ENCODE measurements at places on chromosomes 6 and 20.

DNA sequence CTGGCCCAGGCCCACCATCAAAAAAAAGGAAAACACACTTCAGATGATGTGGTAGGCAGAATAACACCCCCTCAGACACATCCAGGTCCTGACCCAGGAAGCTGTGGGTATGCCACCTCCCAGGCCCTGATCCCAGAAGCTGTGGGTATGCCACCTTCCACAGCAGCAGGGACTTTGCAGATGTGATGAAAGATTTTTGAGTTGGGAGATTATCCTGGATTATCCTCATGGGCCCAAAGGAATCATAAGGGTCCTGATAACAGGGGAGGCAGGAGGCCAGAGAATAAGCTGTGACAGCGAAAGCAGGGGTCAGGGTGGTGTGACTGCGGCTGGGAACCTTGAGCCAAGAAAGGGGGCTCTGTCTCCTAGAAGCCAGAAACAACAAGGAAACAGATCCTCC lies 55.0 kb downstream of the BMP7 start:
- no peak for DNase-seq

GRCh38 chr6:168078943-168079405 lies at the start of gene FRMD1:
Gene FRMD1 (minus strand): TSS chr6:168079212. CDS start chr6:168079094, 118 bp downstream.
- no peak for DNase-seq

- DNase-seq: no peak
Measured at GRCh38 chr20:36926653-36927200, 24.8 kb downstream of the SAMHD1 start.

- no peak for DNase-seq
Measured at GRCh38 chr6:87671555-87672029, 30.4 kb downstream of the AKIRIN2 start.

- no peak for DNase-seq
Measured at GRCh38 chr6:1190366-1190765, 121.5 kb upstream of the FOXQ1 start.

DNA sequence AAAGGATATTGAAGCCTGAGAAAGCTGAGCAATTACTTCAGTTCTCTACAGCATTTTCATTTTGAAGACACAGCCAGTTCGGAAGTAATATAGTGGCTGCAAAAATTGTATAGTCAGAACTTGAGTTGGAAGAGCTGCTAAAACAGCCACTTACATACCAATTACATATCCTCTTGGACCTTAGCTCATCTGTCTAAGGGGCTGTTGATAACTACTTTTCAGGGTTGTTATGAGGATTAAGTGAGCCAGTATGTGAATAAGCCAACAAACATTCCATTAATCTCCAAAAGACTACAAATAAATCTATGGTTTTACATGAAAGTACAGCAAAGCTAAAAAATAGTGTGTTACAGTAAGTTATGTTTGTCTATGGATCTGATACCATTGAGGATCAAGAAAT lies 59.7 kb downstream of the TMEM200A start:
- DNase-seq: no peak

DNA sequence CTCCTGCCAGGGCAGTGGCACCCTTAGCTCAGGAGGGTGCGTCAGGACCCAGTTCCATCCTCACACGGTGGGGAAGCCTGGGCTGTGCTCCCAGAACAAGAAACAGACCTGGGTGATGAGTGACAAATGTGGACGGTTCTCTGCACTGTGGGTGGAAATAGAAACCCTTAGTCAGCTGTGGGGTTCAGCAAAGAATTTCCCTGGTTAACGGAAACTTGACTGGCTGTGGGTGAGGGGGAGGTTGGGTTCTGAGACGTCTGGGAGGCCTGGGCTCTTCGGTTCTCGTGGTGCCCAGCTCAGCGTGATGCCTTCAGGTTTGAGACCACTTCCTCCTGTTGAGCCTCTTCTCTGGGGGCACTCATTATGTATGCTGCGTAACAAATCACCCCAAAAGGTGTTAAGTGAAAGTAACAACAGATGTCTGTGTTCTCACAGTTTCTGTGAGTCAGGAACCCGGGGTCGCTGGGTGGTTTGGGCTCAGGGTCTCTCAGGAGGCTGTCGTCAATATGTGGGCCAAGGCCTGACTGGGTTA lies 53.1 kb upstream of the FAM83D start:
- peak; percentile 63 for DNase-seq

GRCh38 chr20:31602779-31603441 lies 2.2 kb upstream of the ID1 start:
- DNase-seq: no peak

- no peak for DNase-seq
Measured at GRCh38 chr6:165404697-165405096, 95.3 kb upstream of the C6orf118 start.

GRCh38 chr6:43426928-43427405 lies 374 bp upstream of the ABCC10 start:
- no peak for DNase-seq

- peak; percentile 64 for DNase-seq
Measured at GRCh38 chr6:36118550-36119107, 11.7 kb upstream of the MAPK13 start.

- no peak for DNase-seq
Measured at GRCh38 chr6:465531-466348, 74.2 kb downstream of the IRF4 start.

GRCh38 chr20:38123021-38123587 lies 42.0 kb downstream of the TGM2 start:
- no peak for DNase-seq

GRCh38 chr6:118750143-118750542 lies 98.8 kb upstream of the CEP85L start:
- DNase-seq: no peak

DNA sequence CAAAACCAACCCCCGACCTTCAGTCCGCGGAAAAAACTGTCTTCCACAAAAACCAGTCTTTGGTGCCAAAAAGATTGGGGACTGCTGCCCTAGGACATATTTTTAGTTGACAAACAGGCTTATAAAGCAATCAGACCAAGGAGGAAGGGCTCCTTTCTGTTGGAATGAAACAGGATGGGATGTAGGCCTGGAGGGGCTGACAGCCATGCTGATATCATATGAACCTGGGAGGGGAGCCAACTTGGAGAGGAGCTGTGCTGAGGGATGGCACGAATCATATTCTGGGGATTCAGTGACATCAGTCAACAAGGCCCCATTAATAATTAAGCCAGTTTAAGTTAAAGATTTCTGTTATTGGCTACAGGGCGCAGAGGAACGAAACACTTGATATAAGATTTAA lies 225.4 kb upstream of the TSHZ2 start:
- no peak for DNase-seq

DNA sequence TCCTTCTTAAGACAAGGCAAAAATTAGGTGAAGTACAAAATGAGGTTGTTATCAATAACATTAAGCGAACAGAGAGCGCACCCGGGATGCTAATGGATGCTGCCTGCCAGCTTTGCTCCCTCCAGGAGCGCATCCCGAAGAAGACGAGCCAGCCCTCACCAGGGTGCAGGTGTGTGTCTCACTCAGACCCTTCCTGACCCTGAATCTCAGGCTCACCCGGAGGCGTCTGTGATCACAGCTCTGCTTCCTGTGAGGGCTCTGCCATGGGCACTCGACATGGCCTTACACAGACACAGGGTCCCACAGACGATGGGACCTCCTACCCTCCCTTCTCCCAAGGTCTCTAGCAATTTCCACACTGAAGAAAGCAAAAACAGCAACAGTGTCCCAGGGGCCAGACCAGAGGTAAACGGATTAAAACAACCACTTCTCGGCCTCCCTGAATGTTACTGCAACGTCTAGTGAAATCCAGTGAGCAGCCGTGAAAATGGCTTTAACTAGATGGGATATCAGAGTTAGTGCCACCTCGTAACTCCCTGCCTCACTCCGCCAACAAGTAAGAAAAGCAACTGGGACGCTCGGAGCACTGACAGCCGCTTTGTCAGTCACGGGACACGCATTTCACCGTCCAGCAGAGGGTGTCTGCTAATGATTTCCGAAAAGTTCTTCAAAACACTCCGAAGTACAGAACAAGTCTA lies 11.7 kb downstream of the ZBTB46 start:
- no peak for DNase-seq

Measured in effector CD4-positive, alpha-beta T cell (primary cell).